T47D (cell line): ENCODE measurements at places on chromosomes 5 and 9.

- no peak for DNase-seq
These were observed 614 bp upstream of the LCN6 start for GRCh38 chr9:136748666-136749611.

GRCh38 chr5:4911646-4912403, 228.3 kb upstream of the ADAMTS16 start:
- DNase-seq: no peak

- DNase-seq: no peak
These were observed 182.8 kb downstream of the SPOCK1 start for GRCh38 chr5:137316346-137316736.

DNA sequence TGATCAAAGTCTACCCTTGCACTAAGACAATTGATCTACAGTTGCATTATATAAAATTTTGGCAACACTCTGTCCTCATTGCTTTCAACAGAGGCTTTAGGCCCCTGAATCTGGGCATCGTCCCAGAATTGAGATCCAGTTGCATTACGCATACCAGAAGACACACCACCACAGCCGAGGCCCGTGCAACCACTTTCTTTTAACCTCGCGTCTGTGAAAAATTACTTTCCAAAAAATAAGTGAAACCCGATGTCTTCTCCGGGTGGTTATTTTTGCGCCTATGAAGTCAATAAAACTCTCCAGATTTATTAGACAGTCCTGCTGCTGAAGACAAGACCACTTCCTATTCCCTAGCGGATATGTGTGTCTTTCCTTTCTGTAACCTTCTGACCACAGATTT, 52.1 kb upstream of the NFIB start:
- DNase-seq: no peak

DNA sequence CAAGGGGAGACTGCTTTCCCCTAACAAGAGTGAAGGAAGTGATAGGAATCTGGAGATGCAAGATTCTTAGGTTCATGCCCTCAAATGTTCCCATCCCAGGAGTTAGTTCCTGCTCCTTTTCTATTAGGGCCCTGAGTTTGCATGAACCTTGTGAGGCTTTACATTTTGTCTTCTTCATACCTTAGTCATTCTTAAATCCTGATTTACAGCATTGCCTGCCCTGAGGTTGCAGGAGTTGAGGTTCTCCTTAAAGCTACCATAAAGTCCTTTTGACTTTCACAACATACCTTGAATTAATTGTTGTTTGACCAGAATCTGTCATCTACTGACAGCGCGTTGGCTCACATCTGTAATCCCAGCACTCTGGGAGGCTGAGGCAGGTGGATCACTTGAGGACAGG, 151.5 kb upstream of the ABCA1 start:
- peak; percentile 60 for DNase-seq

DNA sequence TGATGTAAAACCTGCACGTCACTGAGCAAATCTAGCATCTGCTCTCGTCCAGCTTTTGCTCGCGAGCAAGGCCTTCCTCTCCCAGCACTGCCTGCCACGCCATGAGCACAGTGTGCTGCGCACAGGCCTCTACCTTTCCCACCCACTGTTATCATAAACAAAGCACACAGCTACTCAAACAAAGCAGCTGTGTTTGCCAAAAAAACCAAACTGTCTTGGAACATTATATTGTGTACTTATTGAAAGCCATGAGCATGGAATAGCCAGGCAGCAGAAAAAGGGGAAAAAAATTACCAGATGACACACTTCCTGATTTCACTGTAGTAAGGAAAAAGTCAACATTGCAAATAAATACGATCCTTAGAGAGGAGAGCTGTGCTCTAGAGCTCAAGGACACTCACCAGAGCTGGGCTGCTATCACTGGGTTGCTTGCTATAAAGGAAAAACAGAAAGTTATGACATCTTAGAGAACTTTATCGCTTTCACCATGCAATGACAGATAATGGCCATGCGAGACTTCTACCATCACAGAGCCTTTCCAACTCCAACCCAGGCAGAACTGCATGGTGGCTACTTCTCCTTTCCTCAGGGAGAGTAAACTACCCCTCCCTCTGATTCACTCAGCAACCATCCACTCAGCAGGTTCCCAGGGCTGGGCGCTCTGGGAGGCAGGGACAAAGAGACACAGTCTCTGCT, 69.6 kb downstream of the EPB41L4B start:
- no peak for DNase-seq

GRCh38 chr5:14569948-14570691, 11.5 kb upstream of the OTULINL start:
- no peak for DNase-seq

DNA sequence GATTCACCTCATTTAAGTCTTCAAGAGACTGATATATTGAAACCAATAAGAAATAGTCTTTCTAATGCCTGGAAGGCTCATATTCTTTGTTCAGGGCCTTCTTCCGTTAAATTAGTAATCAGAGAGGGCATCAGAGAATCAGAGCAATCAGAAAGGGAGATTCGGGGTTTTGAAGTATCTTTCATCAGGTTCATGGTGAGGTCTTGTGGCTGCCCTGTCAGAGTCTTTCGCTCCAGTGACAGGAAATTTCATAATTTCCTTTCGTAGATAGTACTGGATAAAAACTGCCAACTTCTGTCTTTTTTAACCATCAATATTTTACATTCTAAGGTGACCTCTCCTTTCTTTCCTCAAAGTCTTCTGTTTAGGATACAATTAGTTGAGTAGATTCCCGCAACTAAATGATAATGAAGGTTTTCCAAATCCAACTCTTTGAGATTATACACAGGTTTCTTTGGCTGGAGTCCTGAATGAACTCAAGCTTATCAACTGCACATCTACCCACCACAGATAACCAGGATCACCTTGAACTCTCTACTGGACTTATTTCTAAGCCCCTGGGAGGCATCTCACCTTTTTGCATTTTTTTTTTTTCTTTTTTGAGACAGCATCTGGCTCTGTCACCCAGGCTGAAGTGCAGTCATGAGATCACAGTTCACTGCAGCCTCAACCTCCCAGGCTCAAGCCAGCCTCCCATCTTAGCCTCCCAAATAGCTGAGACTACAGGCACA, 5.5 kb downstream of the IL31RA start:
- no peak for DNase-seq
